LNCaP clone FGC (cell line): ENCODE measurements at places on chromosomes 2 and 18.

GRCh38 chr18:70431203-70431624, 142.4 kb downstream of the SOCS6 start:
- no peak for DNase-seq

GRCh38 chr18:44887227-44887631, 206.5 kb downstream of the SETBP1 start:
- DNase-seq: no peak

GRCh38 chr2:62435720-62436119, 70.3 kb downstream of the TMEM17 start:
- no peak for DNase-seq

DNA sequence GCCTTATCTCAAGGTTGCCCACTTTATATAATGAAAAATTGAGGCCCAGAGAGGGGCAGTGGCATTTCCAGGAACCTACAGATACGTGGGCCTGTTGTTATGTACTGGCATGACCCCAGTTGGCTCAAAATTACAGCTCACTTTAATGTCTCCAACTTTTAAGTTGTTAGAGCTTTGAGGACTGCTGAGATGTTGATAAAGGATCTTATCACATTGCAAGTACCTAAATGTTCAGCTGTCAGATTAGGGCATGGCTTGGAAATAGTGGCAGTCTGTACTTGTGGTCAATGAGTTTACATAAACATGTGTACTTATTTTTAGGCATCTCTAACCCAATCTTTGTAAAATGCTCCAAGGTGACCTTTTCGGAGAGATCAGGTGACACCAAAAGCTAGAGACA, 14.6 kb downstream of the SLC4A5 start:
- no peak for DNase-seq

- DNase-seq: no peak
These were observed 365.3 kb downstream of the ERBB4 start for GRCh38 chr2:212173331-212173730.

DNA sequence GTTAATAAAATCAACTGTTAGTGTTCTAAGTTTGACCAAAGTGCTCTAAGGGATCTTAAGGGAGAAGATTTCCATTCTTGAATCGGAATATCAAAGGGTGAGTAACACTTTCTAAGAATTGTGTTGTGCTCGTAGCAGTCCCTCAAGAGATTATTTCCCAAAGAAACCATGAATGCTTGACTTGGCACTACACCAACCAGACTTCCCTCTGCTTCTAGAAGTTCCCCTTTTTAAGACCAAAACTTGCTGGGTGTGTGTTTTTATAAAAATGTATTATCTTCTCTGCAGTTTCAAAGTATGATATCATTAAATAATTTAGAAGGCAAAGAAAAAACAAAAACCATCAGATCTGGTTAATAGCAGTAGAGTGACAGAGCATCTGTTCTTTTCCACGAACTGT, 522.0 kb upstream of the FAM98A start:
- no peak for DNase-seq

DNA sequence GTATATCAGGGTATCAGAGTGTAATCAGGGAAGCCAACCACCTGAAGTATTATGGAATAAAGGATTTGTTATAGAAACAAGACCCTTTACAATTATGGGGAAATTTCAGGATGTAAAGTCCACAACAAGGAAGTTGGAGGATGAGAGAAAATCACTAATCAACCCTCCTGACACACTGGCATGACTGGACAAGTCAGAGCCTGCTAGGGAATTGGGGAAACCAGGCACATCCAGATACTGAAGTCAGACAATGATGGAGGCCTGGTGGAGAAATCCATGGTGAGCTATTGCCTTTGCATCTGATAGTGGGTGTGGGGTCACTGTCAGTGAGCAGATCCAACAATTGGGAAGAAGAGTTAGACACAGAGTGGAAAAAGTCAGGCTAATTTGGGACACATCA, 158.8 kb upstream of the FBXO11 start:
- DNase-seq: no peak
